Stimulated activated CD8-positive, alpha-beta memory T cell treated with anti-CD3 and anti-CD28 coated beads, Interleukin-7, amount 100 ng/mL, for 1 hour (primary cell): ENCODE measurements at places on chromosomes 6 and 20.

DNA sequence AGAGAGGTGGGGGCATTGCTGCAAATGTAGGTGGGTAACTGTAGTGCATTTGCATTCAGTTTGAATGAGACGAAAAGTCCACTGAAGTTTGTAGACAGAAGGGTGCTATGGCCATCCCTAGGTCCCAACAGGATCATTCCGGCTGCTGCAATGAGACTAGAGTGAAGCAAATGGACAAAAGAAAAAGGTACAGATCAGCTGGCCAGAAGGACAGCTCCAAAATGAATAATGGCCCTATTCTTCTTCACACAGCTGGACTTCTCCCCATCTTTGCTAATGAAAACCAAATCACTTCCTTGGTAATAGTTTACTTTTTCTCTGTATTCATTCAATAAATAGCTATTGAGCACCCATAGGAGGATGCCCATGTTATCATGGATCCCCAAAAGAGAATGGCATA, 56.4 kb upstream of the TPD52L1 start:
- no peak for DNase-seq

GRCh38 chr6:12585497-12585958, 131.0 kb upstream of the PHACTR1 start:
- DNase-seq: no peak

- DNase-seq: no peak
These were observed 114.5 kb upstream of the SOX4 start for GRCh38 chr6:21478883-21479539.

DNA sequence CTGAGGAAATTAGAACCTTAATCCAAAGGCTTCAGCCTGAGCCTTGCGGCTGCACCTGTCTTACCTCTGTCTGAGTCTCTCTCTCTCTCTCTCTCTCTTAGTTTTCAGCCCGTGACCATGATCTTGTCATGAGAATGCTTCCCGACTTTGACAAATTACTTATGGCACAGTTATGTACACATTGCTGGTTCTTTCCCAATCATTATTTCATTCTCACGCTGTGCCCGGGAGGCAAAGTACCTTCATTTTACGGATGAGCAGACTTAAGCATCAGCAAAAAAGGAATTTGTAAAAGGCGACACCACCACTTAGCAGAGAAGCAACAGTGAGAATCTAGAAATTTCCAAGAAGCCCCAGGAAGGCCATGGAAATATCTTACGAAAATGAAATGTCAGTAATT, 54.6 kb downstream of the GMPR start:
- DNase-seq: no peak

DNA sequence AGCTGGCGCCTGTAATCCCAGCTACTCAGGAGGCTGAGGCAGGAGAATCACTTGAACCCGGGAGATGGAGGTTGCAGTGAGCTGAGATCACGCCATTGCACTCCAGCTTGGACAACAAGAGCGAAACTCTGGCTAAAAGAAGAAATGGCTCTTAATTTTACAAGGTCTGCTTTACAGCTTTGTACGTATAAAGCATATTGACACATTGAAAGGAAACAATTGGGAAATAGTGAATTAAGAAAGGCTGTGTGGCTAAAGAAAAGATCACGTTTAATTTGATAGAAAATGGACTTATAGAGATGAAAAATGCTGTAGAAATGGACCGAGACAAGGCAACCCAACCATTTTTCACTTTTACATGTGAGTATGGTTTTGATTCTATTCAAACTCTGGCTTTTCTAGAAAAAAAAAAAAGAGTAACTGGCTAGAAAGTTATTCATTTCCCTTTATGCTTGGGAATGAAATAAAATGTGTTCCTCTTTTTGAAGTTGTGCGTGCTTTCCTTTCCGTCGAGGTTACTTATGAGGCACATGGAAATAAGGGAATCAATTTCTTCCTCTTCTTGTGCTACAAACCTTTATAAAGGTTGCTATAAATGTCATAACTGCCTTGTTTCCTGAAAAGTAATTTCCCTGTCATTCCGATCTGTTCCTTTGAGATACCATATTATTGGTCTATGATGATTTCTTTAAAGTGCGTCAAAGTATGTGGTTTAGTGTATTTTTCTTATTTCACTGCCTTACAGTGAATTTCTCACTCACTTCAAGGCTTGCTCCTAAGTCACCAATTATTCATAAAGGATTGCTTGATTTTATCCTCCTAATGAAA, 29.4 kb downstream of the PFDN4 start:
- no peak for DNase-seq

DNA sequence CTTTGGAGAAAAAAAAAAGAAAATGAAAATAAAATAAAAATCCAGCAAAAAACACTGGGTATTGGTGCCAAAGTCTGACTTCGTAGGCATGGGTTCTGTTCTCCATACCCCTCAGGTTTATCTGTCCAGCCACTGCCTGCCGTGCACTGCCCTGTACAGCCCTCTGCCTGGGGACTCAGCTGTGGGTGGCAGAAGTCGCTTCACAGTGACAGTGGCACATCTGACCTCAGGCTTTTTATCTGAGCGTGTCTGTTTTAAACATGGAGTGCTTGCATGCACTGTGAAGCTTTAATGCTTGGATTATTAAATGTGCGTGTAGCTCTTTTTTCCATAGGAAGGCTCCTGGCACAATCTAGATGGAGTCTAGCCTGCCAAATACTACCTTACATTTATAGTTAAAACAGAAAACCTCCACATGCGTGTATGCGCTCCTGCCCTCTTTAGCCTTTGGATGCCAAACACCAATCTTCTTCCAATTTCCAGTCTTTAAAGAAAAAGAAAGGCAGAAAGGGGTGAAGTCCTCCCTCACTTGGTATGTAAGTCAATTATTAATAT, 375.5 kb downstream of the UTRN start:
- no peak for DNase-seq

DNA sequence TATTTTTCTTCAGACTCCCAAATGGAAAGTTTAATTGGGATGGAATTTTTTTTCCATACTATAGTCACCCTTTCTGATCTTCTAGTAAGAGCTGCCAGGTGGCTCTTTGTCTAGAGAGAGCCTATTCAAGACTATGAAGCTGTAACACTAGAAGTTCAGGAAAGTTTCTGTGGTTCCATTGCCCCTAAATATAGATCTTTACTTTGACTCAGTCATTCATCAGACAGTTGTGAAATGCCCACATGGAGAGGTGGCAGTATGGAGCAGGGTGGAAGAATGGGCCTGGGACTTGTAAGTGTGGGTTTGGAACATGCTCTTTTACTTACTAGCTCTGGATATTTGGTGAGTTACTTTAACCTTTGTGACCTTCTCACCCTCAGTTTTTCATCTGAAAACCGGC, 87.8 kb downstream of the CTNNBL1 start:
- no peak for DNase-seq

GRCh38 chr6:67352717-67353116, 1282.4 kb upstream of the ADGRB3 start:
- DNase-seq: no peak

- no peak for DNase-seq
These were observed 272.8 kb downstream of the MAFB start for GRCh38 chr20:40416274-40416673.

- DNase-seq: no peak
These were observed 143.5 kb upstream of the BMP2 start for GRCh38 chr20:6623989-6624388.

DNA sequence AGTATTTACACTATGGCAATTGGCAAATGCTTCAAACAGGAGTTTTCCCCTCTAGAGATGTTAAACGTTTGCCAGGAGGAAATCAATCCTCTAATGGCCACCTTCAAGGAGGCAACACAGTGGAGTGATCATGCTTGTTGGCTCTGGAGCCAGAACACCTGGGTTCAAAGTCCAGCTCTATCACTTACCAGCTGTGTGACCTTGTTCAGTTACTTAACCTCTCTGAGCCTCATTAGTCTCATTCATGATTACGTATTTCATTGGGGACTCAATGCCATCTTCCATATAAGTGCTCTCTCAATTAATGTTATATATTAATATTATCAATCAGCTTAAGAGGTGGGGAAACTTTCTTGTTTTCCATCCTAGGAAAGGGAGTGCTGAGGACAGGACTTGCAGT, 26.1 kb downstream of the SLC52A3 start:
- no peak for DNase-seq

DNA sequence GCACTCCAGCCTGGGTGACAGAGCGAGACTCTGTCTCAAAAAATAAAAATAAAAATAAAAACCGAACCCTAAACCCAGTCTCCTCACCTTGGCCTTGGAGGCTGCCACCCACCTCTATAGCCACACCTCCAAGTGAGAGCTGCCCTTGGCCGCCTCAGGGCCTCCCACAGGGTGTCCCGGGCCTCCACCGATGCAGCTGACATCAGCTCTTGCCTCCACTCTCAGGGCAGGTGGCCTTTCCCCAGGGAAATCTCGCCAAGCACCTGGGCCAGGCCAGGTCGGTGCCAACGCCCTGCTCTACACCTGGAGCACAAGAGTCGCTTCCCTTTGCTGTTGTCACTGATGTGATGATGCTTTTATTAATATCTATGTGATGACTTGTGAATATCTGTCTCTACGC, 8.9 kb upstream of the MYL9 start:
- DNase-seq: no peak

DNA sequence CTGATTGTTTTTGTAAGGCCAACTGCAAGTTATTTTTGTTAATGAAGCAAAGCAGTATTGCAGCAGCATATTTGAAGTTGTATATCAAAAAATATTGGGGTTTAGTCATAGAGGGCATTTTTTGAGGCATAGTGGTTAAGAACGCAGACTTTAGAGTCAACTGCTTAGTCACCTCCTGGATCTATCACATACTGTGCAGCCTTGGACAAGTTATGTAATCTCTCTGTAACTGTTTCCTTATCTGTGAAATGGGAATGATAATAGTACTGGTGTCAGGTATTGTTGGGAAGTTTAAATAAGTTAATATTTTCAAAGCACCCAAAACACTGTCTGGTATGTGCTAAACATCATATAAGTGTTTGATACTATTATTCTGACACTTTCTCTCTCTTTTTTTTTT, 27.2 kb upstream of the EFHC1 start:
- no peak for DNase-seq

GRCh38 chr20:22684763-22685443, 100.5 kb upstream of the FOXA2 start:
- DNase-seq: no peak

GRCh38 chr20:62914436-62914835, 11.9 kb downstream of the DIDO1 start:
- no peak for DNase-seq

GRCh38 chr20:18928626-18929025, 115.0 kb downstream of the SCP2D1 start:
- DNase-seq: no peak

DNA sequence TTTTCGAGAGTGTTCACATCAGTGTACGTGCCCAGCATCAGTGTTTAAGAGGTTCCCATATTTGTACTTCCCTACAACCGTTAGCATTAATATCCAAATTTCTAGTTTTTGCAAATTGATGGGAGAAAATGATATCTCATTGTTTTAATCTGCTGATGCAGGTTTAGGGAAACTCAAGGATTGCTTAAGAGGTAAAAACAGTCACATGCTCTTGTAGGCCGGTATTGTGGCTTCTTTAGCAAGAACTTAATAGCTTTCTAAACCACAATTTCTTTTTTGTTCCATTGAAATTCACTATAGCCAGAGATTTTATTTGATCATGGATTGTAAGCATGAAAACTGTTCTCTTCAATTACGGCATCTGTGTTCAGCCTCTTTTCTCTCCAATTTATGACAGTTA, 29.5 kb downstream of the BEND6 start:
- no peak for DNase-seq

DNA sequence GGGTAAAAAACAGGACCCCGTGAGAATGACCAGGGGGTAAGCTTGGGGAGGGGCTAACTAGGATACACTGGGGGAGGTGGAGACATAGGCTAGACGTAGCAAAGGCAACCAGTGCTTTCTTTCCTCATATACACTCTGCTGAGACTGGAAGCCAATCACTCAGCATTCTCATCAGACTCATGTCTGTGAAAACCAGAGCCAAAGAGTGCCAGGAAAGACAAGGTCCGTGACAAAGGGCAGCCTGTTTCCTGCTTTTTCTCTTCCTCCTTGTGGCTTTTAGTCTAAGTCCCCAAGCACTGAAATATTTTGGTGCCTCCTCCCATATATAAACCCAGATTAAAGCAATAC, 97.9 kb upstream of the NEDD9 start:
- DNase-seq: no peak

DNA sequence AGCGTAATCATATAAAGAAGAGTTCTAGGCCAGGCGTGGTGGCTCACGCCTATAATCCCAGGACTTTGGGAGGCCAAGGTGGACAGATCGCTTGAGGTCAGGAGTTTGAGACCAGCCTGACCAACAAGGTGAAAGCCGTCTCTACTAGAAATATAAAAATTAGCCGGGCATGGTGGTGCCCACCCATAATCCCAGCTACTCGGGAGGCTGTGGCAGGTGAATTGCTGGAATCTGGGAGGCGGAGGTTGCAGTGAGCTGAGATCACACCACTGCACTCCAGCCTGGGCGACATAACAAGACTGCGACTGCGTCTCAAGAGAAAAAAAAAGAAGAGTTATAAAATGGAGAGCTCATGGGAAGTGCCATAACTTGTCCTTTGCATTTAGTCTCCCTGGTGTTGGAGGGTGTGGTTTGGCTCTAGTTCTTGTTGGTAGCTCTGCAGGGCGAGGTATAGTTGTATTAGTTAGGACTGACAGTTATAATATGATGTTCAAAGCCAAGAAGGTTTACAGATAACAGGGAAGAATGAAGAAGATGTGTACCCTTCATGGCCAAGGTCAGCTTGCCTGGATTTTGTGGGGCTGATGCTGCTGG, 54.8 kb downstream of the UTRN start:
- no peak for DNase-seq

- DNase-seq: no peak
These were observed 138.3 kb upstream of the SNX9 start for GRCh38 chr6:157684620-157685299.

DNA sequence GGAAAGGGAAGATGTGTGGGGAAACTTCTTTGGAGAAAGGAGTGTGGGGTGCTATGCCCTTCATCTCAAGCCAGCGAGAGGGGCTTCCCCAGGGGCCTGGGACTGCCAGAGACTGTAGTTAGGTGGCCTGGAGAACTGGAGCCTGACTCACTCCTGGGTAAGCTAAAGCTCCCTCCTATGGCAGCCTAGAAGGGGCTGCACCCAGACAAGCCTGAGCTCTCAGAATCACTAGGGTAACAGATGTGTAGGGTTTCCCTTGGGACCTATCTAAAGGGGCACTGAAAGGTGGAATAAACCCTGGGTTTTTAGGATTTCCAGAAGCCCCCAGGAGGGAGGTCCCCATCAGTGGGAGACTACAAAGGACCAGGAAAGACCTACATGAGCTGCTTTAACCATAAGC, 1.6 kb upstream of the ARMC2 start:
- no peak for DNase-seq

- peak; percentile 66 for DNase-seq
These were observed 34.1 kb upstream of the EZR start for GRCh38 chr6:158853072-158853879.
